Fibroblast of gingiva (primary cell): ENCODE measurements at places on chromosomes 3 and 15.

DNA sequence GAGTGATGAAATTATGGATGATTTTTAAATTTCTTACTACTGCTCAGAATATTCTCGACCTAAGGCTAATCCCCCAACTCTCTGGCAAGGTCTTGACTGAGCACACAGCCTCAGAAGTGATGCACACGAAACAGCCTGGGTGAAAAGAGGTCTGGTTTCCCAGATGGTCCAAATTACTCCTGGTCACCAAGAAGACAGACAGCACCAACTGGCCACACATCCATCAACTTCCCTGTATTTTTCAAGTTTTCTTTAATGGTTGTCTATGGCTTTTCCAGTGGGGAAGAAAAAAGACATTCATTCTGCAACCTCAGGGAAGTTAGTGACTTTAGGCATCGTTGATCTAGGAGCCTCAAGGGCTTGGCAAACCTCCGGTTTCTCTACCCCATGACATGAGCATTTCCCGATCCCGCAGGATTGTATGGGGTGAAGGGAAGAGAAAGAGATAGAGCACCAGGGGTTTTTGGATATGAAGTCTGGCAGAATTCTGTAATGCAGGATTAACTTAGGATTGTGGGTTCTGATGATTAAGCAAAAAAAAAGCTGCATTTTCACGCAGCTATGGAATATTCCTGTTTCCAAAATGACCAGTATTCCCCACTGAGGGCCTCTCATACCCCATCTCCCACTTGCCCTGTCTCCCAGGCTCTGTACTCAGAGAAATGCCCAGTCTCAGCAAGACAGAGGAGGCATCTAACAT lies 62.2 kb downstream of the UMPS start:
- no peak for DNase-seq

GRCh38 chr15:65824941-65825544 lies 33.0 kb upstream of the DENND4A start:
- peak; percentile 73 for DNase-seq

DNA sequence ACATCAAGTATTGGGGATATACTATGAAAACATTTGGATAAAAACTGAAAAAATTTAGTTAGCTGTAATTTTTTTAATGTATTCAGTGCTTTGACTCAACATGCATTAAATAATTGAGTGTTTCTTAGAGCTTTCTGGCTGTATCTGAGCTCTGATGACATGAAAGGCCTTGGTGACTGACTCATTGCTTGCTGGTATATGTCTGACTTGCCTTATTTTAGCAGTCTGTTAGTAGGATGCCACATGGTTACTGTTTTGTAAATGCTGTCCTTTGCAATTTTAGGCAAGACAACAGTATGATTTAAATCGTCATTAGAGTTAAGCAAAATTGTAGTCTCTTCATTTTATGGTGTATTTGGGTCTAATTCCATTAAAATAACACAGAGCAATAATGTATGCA lies 199.2 kb downstream of the GHSR start:
- DNase-seq: peak; percentile 29

GRCh38 chr3:100517276-100517675 lies 24.9 kb downstream of the TMEM45A start:
- DNase-seq: peak; percentile 81

GRCh38 chr3:73493543-73494308 lies 131.0 kb downstream of the PDZRN3 start:
- peak; percentile 67 for DNase-seq

DNA sequence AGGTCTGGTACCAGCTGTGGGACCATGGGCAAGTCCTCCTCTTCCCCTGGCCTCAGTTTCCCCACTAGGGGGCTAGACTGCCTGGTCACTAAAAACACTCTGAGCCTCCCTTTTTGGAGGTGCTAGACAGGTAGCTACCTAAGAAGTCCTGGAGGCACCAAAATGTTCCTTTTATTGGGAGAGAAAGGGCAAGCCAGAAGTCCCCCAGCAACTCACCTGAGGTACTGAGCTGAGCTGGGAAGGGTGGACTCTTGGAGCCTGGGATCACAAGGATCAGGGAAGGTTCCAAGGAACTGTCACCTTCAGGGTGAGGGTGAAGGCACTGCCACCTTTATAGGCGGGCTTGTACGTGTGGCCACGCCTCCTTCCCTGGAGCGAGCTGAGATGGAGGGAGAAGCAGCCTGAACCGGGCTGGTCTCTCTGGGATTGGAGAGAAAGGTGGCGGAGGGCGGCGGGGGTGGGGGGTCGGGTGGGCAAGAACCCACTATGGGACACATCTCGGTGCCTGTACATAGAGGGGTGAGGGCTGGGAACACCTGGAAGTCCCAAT lies at the start of gene CYP1A1:
TSS of gene CYP1A1 (minus strand) at position 304 of the 550 bp plus-strand sequence. CDS start 2,431 bp downstream, outside the sequence.
- no peak for DNase-seq

- DNase-seq: no peak
Observed at GRCh38 chr15:91142106-91142744, 42.2 kb downstream of the SV2B start.

DNA sequence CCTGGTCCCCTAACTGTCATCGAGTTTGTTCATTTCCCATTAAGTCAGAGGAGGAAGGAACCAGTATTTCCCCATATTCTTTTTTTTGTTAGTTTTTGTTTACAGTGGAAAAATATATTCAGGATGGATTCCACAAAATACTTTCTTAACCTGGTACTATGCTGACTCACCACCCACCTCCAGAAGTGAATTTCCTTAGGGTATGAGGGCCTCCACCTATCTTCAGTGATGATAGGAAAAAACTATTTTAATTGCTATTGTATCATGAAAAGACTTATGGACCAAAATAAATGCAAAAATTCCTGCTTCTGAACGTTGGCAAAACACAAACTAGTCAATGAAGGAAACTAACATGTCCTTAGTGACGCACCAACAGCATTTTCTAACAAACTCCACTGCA lies 64.2 kb upstream of the FOXP1 start:
- DNase-seq: no peak

DNA sequence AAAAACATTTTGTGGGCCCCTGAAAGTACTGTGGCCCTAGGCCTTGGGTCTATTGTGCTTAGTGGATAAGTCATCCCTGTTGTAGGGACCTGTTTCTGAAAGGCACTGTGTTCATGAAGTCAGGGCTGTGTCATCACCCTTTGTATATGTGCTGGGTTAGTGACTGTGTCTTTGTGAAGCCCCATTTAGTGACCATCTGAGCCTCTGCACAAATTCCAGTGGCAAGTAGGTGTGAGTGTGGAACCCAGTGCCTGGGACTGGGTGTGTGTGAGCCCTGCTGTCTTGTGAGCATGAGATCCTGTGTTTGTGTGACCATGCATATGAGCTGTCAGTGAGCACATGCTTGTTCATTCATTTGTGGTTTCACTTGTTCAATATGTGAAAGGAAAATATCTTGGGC lies 1.2 kb upstream of the HYAL1 start:
- DNase-seq: no peak

GRCh38 chr3:124764746-124765145 lies 34.5 kb downstream of the UMPS start:
- no peak for DNase-seq

GRCh38 chr3:16512435-16513140 lies 911 bp downstream of the RFTN1 start:
- no peak for DNase-seq

- DNase-seq: peak; percentile 57
Observed at GRCh38 chr15:44033894-44034293, 161.2 kb downstream of the FRMD5 start.

DNA sequence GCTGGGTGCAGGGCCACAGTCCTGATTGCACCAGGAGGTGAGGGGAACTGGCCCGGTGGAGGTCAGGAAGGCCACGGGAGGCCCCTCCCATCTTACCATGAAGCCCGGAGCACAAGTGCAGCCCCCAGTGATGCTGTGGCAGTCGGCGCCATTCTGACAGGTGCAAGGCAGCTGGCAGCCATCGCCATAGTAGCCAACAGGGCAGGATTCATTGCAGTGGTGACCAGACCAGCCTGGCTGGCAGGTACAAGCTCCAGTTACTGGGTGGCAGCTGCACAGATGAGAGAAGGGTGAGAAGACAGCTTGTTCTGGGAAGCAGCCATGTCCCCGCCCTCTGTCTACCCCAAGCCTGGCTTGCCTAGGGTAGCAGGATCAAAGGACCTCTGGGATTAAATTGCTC lies 88.2 kb downstream of the RAB11A start:
- DNase-seq: no peak

GRCh38 chr15:32715276-32715675 lies 2.5 kb upstream of the GREM1 start:
- DNase-seq: no peak

GRCh38 chr3:179768080-179768479 lies 115.2 kb downstream of the USP13 start:
- peak; percentile 58 for DNase-seq

DNA sequence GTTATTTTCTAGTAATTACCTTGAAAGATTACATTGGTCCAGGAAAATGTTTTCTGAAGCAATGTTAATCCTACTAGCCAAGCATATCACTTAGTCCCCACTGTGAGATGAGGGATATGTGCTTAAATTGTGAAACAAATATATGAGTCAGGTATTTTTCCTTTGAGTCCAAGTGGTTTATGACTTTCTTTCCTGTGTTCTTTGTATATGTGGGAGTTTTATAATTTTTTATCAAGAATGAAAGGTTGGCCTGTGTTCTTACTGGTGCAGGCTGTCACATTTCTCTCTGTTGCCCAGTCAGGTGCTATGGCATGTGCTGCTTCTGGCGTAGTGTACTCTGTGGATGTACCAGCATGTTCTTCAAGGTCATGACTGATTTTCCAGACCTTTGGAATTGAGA lies 147.4 kb downstream of the CMSS1 start:
- DNase-seq: peak; percentile 15

DNA sequence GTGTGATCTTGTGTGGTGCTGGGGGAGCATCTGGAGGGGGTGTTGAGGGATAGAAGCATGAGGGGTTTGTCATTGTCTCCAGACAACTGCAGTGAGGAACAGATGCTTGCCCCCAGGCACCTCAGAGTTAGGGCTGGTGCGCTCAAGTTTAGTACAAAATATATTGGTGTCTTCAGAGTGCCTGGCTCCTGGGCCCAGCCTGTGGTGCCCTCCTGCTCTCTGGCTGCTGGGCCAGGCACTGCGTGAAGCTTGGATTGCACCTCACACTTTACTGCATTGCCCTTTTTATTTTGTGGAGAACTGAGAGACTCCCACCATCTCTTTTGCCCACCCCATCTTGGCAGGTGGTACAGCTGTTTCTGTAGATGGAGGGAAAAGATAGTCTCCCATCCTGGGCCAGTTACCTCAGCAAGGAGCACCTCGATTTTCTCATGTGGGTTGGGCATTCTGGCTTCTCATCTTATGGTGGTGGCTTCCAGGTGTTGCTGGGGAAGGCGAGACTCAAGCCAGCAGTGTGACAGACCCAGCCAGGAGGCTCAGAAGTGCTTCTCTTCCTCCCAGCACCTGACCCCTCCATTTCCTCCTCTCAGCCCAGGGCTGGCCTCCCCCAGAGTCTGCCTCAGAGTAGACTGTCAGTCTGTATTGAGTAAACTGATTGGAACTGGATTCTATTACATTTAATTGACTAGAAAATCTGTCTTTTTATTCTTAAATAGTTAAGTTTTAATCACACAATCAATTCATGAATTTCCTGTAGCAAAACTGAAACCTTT lies 140.5 kb downstream of the DNAJB8 start:
- DNase-seq: no peak

DNA sequence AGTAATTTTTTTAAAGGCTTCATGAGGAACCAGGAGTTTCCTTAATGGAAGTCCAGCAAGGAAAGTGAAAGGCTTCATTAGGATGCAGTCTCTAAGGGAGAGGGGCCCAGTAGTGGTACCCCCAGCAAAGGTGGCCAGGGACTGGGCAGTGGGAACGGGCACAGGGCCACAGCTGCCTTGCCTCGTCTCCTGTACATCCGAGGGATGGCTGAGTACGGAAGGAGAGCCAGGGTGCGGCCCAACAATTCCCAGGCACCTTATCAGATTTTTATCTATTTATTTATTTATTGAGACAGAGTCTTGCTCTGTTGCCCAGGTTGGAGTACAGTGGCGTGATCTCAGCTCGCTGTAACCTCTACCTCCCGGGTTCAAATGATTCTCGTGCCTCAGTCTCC lies 14.5 kb downstream of the SEMA3G start:
- no peak for DNase-seq

GRCh38 chr15:42736178-42736792 lies 643 bp downstream of the CDAN1 start:
- no peak for DNase-seq

DNA sequence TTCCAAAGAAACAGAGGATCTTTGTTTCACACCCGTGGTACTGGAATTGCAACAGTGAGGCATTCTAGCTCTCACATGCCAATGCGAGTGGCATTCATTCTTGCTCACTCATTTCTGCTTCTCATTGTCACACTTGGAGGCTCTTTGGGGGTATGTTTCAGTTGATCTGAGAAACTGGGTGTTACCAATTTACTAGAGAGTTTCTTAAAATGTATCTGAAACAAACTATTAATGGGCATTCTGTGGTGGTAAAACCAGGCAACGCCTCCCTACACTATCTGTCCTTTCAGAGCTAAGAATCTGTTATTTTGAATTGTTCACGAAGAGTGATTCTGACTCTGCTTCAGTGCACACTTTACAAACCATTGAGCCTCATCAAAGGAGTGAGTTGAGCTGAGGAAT lies 140.6 kb upstream of the BHLHE40 start:
- DNase-seq: no peak

GRCh38 chr15:84727429-84727828 lies 11.5 kb upstream of the SEC11A start:
- no peak for DNase-seq

DNA sequence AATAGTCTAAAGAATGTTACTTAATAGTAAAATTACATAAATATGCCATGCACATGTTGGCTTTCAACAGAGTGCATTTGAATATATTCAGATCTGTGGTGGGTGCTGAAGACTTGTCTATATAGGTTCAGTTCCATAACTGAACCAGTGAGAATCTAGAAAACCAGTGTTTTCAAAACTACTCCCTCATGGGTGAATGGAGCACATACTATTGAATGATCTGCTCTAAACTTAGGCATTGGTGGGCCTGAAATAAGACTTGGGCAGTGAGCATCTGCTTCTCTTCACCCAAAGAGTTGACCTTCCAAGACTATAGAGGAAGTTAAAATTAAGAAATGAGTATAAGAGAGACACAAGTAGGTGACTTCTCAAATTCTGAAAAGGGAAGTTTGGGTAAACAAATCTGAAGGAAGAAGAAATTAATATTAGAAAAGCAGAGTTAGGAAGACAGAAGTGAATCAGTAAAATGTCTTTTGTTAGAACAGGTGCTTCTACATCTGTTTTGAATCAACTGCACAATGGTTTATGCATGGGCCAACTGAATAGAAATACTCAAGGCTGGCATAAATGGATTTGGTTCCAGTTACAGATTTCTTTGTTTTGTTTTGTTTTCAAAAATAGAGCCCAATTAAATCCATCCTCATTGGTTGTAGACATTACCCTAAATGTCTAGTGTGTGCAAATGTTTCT lies 19.3 kb downstream of the ALCAM start:
- no peak for DNase-seq

DNA sequence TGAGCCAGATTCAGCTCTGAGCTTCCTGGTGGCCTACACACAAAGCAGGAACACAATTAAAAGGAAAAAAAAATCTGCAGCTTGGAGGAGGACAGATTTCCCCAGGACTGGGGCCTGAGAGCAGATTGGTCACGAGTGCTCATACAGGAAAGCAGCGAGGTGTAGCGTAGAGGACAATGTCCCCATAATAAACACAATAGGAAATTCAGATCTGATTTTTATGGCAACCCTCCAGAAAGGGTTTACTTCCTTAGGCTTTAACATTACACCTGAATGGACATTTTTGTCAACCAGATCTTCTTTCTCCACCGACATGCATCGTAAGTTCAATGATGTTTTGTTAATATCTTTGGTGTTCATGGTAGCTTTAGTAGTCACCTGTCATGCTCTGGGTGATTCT lies 23.3 kb downstream of the SLC6A20 start:
- no peak for DNase-seq
